ENCODE measurements at places on chromosomes 7 and 10.

DNA sequence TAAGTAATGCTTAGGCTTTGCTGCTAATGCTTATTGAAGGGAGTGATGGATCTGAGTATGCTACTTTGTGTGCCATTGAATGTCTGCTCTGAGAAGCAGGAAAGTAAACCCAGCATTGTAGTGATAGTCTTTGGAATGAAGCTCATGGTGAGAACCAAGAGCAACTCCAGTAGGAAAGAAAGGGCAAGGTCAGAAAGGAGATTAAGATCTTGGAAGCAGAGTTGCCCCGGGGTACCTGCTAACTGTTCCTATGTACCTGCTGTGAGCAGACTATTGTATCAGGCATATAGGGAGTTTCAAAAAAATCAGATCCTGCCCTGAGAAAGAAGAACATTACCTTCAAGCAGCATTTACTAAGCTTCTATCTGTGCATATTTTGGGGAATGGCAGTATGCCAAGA, 54.5 kb upstream of the AASS start:
- no peak for DNase-seq

DNA sequence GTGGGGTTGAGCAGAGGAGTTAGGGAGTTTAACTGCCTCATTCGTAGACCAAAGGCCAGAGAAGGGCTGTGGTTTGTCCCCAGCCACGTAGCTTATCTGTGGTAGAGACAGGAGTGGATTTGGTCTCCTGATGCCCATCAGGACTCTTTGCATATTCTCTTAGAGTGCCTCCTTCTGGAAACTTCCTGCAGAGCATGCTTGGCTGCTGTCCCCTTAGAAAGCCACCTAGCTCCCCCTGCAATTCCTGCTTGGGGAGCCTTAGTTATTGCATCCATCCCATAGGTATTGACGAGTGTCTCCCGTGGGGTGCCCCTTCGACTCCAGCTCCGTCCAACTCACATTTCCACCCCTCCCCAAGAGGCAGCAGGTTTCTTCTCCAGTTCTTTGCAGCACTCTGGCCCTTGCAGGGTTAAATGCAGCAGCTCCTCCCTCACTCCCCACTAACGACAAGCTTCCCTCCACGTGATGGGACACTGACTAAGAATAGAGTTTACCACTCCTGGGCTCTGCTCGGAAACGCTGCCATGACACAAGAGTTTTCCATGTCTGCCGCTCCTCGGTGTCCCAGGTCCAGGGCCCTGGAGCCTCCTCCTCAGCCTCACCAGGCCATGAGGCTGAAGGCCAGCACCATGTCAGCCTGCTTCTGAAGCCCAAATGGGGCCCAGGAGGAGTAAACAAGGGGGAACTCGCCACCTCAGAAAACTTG, 147.8 kb upstream of the UNC5B start:
- DNase-seq, result no peak

- no peak for DNase-seq
Observed at GRCh38 chr7:96870934-96871333, 134.4 kb upstream of the DLX6 start.

DNA sequence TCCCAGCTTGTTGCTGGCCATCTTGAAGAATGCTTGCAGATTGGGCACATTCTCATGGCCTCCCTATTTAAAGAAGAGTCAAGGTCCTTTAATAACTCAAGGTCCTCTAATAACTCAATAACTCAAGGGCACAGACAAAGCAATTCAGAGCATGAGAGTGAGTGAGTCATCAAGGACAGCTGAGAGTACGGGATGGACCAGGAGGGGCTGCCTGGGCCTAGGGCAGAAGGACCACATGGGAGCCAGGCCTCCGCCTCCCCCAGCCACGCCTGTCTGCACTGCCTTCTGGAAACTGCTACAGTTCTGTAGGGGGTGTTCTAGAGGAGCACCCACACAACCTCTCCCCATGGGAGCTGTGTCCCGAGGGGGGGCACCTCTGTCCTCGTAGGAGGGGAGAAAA, 48.9 kb downstream of the ZNF503 start:
- no peak for DNase-seq

DNA sequence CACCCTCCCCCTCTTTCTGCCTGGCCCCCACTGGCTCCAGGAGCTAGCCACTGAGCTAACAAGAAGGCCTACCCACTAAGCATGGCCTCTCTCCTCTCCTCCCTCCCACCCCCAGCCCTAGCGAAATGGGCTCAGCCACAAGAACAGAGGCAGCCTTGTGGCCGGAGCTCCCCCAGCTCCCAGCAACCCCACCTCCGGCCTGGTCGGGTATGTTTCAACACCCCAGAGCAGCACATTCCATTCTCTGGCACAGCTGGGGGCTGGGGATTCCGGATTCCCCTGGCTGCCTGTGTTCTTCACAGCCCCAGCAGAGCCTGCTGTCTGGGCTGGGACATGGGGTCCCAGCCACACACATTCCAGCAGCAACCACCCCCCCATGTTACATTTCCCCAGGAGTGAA, 9.0 kb downstream of the SFRP5 start:
- DNase-seq, result no peak

DNA sequence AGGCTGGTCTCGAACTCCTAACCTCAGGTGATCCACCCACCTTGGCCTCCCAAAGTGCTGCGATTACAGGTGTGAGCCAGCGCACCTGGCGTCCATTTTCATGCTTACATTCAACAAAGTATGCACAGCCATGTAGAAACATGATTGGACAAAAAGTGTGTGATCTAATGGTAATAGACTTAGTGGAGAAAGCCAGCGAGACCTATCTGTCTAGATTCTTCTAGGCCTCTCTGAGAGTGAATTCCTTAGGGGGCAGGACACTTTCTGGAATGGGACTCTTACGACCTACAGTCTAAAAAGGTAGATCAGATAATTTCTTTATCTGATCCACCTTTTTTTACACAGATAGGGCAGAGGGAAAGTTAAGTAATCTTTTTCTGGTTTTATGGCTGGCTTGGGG, 46.3 kb upstream of the SDK1 start:
- DNase-seq, result no peak

DNA sequence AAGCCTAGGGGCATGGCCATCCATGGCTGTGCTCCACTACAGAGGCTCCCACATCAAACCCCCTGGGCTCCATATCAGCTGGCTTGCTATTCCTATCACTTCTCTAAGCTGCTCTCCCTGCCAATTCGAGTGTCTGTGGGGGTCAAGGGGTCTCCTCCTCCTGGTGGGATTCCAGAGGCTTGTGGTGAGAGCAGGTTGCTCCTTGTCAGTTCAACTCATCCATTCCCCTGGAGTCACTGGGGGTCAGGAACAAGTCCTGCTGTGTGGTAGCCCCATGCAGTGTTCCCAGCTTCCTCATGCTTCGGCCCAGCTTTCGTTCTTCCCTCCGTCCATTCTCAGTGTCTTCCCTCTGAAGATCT, 86.6 kb upstream of the UNC5B start:
- DNase-seq, result no peak

- no peak for DNase-seq
Observed at GRCh38 chr7:64882341-64883112, 20.5 kb upstream of the ZNF273 start.

- no peak for DNase-seq
Observed at GRCh38 chr7:74253331-74253730, 868 bp downstream of the RFC2 start.

GRCh38 chr10:86127274-86127819, 239.2 kb downstream of the GRID1 start:
- no peak for DNase-seq

GRCh38 chr10:82736305-82736704, 861.3 kb downstream of the NRG3 start:
- no peak for DNase-seq

DNA sequence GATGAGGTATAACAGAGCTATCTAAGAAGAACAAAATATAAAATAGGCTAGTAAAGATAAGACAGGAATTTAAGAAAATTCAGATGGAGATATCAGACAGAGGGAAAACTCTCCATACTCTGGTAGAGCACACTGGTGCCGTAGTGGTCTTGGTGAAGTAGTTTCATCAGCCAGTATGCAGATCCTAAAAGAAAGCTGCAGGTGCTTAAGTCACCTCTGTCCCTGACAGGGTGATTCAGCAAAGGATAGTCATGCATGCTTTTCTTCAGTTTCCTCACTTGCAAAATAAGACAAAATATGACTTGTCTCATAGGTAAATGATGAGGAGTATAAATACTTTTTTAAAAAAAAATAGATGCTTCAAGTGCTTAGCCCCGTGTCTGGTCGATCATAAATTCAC, 794.9 kb downstream of the TNS3 start:
- no peak for DNase-seq

DNA sequence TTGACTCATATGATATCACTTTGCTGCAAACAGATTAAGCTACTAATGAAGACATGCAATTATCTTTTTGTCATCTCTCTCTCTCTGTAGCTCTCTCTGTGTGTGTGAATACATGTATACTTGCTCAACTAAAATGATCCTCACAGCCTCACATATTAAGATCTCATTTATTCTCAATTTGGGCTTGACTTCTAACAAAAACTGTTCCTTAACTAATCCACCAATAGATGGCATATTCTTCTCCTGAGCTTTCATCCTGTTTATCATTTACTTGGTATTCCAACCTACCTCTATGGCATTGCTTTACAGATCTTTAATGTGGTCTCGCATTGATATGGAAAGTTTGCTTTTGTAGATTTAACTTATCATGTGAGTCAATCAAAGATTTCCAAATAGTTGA, 540.4 kb downstream of the CNTNAP2 start:
- no peak for DNase-seq

- DNase-seq, result no peak
Observed at GRCh38 chr10:94103801-94104221, 110.1 kb downstream of the PLCE1 start.

DNA sequence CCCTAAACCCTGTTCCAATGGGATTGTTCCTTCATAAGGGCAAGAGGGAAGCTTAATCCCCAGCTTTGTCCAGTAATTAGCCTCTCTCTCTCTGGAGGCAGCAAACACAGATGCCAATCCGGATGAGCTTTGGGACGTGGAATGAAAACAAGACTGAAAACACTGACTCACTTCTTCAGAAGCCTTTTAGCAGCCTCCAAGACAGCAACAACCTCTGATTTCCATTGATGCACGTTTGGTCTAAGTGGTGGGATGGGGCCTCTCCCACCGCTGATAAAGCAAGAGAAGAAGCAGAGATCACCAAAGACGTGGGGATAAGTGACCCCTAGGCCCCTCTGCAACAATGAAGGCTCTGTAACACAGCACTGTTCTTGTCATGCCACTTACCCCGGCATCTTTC, 5.8 kb upstream of the GFRA1 start:
- DNase-seq, result no peak

DNA sequence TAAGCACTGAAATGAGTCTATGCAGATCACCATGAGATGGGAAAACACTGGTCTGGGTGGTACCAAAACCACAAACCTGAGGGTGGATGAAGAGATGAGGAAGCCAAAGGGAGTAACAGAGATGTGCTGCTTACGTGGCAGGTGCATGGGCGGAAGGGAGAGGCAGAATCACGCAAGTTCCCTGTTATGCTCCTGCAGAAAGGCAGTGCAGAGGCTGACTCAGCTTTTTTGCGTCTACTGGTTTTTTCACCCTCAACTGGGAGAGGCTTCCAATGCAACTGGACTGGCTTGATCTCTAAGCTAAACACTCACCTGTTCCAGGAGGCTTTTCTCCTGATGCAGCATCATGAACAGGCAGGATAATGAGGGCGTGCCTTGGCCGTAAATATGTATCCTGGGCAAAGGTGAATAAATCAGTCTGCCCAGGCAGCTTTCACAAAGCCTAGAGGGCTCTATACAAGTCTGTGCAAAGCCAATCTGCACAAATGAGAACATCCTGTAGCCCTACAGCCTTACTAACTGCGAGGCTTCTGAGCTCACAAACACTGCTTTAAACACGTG, 95.4 kb upstream of the AFAP1L2 start:
- no peak for DNase-seq

GRCh38 chr10:107856047-107856315, 691.5 kb upstream of the SORCS1 start:
- no peak for DNase-seq

DNA sequence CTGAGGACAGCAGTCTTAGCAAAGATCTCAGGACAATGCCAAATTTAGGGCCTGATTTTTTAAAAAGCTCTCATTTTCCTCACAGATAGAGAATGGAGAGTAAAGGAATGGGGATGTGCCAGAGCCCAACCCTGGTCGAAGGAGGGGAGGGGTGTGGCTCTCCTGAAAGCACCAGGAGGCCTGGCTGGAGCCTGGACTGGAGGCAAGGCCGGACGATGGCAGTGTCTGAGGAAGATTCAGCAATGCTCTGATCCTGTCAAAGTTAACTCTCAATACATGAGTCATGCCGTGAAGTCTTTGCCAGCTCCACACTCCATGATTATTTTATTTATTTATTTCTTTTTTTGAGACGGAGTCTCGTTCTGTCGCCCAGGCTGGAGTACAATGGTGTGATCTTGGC, 108.3 kb downstream of the UPF2 start:
- DNase-seq, result no peak

DNA sequence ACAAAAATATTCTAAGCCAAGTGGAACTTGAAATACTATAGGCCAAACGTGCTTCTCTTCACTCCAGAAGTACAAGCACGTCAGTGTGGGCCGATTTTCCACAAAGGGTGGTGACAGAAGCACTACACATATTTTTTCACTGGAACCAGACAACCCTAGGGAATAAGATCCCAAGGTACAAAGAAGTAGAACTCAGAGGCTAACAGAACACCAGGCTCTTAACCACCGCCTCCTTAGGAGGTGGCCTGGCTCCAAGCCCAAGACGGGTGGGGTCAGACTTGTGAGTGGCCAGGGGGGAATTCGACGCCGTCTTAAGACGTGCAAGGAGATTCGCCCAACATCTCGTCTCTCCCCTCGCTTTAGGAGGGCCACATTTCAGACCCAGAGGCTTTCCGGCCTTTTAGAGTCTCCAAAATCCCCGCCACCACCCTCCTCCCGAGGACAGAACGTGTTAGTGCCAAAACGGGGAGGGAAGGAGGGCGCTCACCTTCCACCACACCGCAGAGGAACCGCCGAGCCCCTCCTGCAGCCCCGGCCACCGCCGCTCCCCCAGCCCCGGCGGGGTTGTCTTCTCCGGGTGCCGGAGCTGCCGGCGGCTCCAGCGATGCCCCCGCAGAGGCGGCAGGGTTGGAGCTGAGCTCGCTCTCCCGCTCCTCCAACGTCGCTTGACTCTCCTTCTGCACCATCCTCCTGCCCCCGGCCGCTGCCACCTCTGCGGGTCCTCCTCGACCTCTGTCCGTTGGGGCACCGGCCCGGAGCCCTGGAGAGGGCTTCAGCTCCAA, 716 bp downstream of the OGA start:
- no peak for DNase-seq

GRCh38 chr10:12638103-12638502, 288.8 kb downstream of the CAMK1D start:
- DNase-seq, result no peak
